Left colon (tissue), 2 donors: ENCODE measurements at places on chromosomes 3 and 15. TPM values are rescaled to one million over a fixed set of nuclear protein-coding genes. Genes with fewer than 3 reads are reported as not detected.

DNA sequence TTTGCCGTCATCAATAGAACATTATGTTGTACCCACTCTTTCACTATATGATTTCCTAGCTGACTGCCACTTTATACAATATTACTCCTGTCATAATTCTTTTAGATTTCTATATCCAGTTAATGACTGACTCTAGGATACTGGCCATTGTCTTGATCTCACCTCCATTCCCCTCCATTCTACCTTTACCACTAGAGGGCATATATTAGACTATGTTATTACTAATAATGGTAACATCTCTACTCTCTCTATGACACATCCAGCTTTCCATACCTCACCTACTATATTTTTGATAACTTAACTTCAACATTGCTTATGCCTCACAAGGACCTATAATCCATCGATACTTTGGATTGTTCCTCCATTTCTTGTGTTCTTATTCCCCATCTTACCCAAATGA lies 31.4 kb upstream of the POU1F1 start:
- DNase-seq = no peak

GRCh38 chr15:51160484-51160883 lies 65.8 kb upstream of the TNFAIP8L3 start:
- no peak for DNase-seq

Gene NTRK3
- total RNA-seq = 0.55 TPM

- no peak for DNase-seq
These were observed 36.2 kb upstream of the TSPAN3 start for GRCh38 chr15:77107068-77107467.

- DNase-seq = no peak
These were observed 70.0 kb upstream of the SKOR1 start for GRCh38 chr15:67755264-67755663.

DNA sequence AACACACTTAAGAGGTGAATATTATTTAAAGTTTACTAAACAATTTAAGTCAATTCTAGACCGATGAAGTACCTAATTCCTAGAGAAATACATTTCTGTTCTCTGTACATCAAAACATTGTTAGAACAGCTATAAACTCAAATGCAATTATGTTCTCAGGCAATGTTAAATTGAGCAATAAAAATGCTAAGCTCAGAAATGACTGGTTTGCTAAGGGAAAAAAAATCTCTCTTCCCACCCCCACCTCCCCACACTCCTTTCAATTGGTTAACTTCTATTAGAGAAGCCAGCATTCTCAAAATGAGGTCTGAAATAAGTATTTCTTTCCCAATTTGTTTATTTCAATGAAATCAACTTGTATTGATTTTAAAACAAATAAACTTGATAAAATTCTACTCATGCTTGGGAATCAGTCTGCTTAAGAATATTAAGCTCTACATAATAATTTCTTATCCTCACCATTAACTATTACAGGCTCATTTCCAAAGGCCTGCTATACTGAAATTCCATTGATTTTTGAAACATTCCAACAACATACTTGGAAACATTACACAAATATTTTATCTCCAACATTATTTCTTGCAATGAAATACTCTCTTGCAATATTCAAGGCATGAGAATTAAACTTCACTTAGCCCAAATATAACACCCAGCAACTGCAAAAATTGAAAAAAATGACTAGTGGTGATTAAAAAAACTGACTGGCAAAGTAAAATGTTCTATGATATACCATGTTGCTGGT lies 22.6 kb downstream of the TSPAN3 start:
- no peak for DNase-seq

DNA sequence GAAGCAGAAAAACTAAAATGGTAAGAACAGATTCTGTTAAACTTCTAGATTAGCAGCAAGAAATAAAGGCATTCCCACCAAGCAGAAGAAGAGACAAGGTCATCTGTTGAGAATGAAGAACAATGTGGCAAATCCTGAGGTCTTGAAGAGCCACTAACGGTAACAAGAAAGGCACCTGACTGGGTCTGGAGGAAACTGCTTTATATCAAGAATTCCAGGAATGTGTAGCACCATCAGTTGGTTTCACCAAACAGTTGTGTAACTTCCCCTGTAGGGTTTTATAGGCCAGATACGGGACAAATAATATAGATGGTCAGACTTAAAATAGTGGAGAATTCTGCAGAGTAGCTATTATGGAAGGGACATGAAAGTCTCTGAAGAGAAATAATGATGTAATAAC lies 57.3 kb downstream of the ACAP2 start:
- no peak for DNase-seq

Gene SAXO2
- total RNA-seq = 1.5 TPM

DNA sequence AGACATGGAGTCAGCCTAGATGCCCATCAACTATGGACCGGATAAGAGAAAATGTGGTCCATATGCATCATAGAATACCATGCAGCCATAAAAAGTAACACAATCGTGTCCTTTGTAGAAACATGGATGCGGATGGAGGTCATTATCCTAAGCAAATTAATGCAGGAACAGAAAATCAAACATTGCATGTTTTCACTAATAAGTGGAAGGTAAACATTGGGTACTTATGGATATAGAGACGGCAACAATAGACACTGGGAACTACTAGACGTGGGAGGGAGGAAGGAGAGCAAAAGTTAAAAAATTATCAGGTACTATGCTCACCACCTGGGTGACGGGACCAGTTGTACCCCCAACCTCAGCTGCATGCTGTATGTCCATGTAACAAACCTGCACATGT lies 2.5 kb downstream of the PLD1 start:
- DNase-seq = no peak

Gene FANCD2OS
- not detected for total RNA-seq

DNA sequence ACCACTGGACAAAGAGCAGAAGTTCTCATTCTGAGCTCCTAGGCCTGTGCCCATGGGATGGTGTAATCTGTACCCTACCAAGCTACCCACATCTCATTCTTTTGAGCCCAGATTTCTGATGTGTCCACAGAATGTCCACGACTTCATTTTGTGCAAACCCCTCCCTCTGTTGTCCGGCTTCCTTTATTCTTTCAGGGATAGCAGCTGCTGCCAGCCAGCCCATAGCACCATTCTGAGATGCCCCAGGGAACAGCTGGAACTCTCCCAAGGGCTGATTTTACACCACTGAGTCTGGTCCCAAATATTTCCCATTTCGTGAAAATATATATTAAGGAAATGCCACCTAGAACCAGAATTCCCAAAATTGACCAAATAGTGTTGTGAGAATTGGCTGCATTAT lies 236.6 kb downstream of the SATB1 start:
- DNase-seq = no peak

DNA sequence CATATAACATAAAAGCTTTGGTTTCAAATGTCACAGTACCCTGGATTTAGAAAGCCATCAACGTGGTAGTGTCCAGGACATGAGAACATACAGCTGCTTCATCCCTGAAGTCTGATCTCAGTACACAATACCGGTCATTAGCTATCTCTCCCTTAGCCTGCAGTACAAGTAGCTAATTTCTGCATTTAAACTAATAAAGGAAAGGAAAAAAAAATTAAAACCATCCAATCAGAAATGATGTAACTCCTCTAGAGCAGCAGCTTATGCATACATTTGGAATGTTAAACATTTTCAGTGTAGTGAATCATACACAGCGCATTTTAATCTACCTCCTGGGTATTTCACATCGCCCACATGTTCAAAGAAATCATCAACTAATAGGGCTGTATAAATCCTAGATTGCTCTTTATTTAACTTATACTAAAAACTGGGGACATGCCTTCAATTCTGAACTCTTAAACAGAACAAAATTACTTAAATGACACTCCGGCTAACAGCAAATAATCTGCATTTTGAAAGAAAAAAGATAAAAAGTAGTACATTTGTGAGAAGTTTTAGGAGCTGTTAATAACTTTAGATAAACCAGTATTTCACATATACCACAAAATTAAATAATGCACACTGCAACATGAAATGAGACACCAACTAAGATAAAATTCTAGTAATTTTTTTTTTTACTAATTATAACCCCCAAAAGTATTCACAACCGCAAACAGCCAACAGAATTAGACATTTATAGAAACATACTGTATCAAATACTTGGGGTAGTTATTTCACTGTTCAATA lies 3.7 kb downstream of the IGF2BP2 start:
- no peak for DNase-seq

GRCh38 chr15:63093486-63094205 lies 28.0 kb upstream of the LACTB start:
- DNase-seq = peak; percentile 79

DNA sequence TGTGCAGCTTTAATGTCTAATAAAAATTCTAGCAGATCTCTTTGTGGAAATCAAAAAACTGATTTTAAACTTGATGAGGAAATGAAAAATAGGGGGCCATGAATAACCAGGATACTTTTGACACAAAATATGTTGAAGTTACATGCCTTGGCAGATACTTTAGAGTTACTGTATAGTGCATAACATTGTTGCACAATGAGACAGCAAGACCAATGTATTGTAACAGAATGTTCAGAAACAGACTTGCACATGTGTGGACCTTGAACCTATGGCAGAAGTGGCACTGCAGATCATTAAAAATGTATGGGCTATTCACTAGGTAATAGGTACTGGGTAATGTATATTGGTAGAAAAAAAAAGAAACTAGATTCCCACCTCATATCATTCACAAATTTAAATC lies 343.0 kb upstream of the ARL6 start:
- DNase-seq = no peak

DNA sequence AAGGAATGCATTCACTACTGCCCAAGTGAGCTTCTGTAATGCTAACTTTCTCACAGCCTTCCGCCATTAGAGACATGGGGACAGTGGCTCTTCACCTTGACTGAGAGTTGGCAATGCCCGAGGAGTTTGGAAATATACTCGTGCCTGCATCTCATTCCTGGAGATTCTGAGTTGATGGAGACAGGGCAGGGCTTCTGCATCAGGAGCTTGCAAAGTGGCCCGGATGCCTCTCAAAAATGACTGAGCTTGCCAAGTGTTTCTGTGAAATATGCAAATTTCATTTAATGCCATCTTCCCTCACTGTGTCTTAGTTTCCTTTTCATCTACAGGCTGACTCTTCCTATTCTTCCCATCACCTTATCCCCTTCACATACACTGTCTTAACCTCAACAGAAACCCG lies 346.2 kb downstream of the GRM7 start:
- DNase-seq = no peak

Gene IL20RB
- total RNA-seq = 0.89 TPM

DNA sequence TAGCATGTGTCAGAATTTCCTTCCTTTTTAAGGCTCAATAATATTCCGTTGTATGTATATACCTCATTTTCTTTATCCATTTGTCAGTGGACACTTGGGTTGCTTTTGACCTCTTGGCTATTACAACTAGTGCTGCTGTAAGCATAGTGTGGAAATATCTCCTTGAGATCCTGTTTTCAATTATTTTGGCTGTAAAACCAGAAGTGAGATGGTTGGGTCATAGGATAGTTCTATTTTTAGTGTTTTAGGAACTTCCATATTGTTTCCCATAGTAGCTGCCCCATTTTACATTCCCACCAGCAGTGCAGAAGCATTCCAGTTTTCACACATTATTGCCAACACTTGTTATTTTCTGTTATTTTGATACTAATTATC lies 70.4 kb upstream of the C15orf39 start:
- DNase-seq = no peak

DNA sequence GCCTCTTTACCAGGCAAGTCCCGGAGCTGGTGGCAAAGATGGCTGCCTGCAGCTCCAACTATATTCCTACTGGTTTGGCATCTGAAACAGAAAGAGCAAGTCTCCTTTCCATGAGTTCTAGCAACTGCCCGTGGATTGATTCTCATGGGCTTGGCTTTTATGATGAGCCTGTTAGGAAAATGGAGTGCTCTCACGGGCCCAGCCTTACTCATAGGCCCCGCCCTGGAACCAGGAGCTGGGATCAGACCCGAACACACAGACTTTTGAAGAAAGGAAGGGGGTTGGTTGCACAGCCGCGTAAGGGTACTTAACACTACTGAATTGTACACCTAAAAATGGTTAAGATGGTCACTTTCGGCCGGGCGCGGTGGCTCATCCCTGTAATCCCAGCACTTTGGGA lies 2.9 kb downstream of the NRROS start:
- DNase-seq = no peak

- DNase-seq = no peak
These were observed 183.2 kb upstream of the NR2E3 start for GRCh38 chr15:71627188-71627587.

Gene ARNT2
- total RNA-seq = 4.9 TPM
